ENCODE measurements at places on chromosomes 4 and X.
A peak's percentile ranks its signal among the peaks of the same experiment; 100 is the strongest.

DNA sequence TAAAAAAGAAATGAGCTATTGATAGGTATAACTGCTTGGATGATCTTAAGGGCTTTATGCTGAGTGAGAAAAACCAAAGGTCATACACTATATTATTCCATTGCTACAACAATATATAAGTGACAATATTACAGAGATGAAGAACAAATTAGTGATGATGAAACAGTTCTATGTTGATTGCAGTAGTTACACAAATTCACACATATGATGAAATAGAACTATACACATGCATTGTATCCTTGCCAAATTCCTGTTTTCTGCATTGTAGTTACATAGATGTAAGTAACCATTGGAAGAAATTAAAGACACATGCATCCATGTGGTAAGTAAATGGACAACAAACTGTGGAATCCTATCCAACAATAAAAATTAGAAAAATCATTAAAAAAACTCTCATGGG lies 76.5 kb downstream of the CENPC start:
- DNase-seq = no peak

DNA sequence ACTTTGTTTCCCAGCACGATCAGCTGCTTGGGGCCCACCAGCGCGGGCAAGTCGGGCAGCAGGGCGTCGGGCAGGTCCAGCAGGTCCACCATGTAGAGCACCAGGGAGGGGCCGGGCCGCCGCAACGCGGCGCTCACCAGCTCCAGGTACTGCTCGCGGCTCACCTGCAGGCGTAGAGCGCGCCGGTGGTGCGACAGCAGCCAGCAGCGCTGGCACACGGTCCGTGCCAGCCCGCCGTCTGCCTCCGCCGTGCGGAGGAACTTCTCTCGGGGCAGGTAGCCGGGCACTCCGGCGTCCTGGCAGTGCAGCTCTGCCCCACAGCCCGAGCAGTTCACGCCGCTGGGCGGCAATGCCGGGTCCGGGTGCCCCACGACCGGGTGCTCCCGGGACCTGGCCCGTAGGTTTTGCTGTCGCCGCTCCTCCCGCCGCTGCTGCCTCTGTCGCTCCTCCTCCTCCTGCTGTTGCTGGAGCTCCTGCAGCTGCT lies 527 bp downstream of the NOA1 start:
- peak; percentile 55 for DNase-seq

- no peak for DNase-seq
These were observed 1603.0 kb upstream of the TENM3 start for GRCh38 chr4:180640193-180640592.

GRCh38 chr4:7673121-7673520 lies 238.4 kb upstream of the PSAPL1 start:
- DNase-seq = no peak

DNA sequence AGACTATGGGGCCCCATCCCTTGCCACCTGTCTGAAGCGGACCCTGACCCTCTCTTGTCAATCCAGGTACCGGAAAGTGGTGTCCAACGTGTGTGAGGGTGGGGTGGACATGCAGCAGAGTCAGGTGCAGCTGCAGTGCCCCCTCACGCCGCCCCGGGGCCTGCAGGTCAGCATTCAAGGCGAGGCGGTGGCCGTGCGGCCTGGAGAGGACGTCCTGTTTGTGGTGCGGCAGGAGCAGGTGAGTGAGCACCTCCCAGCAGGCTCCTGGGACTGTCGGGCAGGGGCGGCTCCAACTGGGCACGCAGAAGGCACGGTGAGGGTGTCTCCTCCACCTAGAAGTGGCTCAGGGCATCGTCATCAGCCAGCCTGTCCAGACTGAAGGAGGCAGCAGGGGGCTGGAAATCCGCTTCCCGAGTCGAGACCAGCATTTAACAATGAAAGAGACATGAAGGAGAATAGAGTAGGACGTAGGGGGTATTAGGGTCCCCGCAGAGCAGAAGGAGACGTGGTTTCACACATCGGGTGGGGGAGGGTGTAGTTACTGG lies 221.6 kb downstream of the AFAP1 start:
- no peak for DNase-seq

- no peak for DNase-seq
These were observed 617.7 kb upstream of the SMIM31 start for GRCh38 chr4:164136180-164136616.

DNA sequence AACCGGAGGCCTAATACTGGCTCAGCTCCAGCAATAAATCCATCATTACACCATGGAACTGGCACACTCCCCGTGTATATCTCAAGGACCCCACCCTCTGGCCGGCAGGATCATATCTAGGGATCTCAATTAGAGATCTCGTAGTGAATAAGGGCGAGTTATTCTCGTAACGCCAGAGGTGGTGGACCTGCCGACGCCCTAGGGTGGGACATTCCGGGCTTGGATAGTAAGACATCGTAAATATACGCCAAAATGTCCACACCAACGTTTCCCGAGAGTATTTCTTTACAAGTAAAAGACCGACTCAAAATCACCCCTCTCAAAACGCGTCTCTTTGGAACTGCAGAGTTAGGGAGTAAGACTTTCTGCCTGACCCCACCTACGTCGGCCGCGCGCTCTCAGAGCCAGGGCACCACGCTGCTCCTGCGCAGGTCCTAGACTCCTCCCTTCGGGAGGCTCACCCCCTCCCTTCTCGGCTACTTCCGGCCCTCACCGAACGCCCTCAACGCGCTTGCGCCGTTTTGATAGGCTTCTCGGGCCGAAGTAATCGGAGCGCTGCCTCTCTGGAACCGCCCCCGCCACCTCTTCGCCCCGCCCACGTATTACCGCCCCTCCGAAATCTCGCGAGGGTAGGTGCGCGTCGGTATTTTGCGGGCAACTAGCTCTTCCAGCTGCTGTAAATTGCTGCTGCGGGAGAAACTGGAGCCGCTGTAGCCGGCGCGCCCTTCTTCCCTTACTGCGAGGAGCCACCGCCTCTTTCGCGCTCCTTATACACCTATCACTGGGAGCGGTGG lies at the start of gene WDR44:
Gene WDR44, plus strand, starts transcription at position 643 of the 794 bp plus-strand sequence. CDS start 398 bp downstream, outside the sequence.
- peak; percentile 92 for DNase-seq

DNA sequence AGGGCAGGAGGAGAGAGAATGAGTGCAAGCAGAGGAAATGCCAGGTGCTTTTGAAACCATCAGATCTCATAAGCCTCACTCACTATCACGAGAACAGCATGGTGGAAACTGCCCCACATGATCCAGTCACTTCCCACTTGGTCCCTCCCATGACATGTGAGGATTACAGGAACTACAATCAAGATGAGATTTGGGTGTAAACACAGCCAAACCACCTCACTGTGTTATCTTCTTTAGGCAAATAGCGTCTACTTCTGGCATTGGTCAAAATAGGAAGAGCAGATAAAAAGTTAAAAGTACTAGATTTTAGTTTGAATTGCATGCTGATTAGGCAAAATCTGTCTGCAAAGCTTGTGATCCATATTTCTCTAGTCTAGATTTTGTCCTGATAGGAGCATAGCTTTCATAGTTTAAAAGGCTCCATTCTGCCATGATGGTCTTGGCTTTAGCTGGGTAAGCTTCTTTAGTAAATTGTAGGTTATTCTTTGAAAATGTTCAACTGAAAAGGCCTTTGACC lies 267.5 kb downstream of the NKX6-1 start:
- no peak for DNase-seq

- DNase-seq = no peak
These were observed 59.0 kb upstream of the ATP8A1 start for GRCh38 chr4:42715807-42716482.

DNA sequence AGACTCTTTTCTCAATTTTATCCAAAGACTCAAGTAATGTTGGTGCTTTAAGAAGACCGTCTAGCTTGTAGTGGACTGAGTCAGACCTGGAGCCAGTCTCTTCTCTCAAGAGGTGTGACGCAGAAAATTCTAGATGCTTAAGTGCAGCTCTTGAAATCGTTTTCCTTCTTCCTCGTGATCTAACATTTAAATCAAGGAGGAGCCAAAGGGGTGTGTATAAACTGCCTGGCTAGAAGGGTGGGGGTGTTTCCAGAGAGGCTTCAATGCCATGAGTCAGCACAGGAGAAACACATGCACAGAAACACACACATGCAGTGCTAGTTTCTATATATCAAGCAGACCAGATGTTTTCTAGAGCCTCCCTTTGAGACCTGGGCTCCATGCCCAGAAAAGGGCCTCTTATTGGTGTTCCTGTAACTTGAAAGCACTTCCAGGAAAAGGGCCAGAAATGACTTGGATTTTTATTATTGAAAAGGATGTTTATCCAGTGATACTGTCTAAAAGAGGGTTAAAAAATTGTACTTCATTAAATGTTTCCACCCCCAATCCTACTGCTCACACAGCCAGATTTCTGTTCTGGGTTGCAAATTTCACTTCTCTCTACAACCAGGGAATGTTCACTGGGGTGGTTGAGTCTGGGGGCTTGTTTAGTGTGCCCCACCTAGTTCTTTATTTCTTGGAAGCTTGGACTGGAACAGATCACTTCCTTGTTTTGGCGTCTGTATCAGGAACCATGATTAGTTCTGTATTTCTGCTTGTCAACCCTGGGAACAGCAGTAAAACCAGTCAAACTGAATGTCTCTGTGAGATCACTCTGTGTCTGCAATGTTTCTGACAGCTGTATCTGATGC lies at the start of gene CLIC2:
Gene CLIC2, minus strand, starts transcription at position 129 of the 851 bp plus-strand sequence. CDS start 187 bp downstream, outside the sequence.
- DNase-seq = no peak

DNA sequence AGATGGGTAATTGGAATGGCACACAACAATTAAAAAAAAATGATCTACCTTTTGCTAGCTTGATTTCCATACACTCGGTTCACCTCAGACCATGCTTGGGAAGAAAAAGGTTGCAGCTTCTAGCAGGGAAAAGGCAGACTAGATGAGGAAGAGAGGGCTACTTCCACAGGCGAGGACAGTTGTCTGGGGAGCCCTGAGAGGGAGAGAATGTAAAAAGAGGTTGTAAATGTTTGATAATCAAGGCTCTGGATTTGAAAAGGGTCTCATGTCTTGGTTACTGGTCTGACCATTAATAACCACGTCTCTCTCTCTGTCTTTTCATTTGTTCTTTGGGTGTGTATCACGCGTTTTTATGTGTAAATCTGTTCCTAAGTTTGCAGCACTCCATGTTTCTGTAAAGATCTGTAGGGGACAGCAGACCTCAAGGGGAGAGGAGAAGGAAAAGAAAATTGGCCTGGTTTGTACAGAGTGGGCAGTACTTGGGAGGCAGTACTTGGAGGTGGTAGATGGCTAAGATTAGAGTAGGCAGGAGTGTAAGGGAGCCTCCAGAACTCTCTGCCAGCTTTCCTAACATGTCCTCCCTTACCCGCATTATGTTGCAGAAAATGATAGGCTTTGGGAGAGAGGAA lies 750 bp downstream of the ARMCX5 start:
- no peak for DNase-seq

- DNase-seq = no peak
These were observed 2.4 kb downstream of the TFDP3 start for GRCh38 chrX:133215747-133216146.

- DNase-seq = peak; percentile 55
These were observed 54.9 kb downstream of the STOX2 start for GRCh38 chr4:183960046-183960420.

Measured in WERI-Rb-1 (cell line).